HS-5 (cell line): ENCODE measurements at places on chromosomes 1 and 21.

DNA sequence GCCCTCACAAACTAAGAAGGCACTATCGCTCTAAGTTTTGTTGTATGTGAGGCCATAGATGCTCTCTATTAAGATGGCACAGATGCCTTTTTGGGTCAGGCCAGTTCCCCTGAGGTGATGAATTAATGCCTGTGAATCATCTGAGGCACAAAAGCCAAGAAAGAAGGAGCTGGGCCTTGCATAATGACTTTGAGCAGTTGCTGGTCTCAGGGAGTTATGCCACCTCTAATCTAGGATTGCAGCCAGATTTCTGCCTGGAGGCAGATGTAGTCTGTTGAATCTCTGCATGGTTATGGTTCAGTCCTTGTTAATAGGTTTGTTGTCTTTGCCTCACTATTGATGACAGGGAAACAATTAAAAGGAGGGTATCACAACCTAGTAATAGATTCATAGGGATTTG, 168.1 kb upstream of the CHRM3 start:
- DNase-seq, result no peak

GRCh38 chr1:25648681-25649440, 32.3 kb downstream of the MAN1C1 start:
- DNase-seq, result no peak

- no peak for DNase-seq
Measured at GRCh38 chr1:1084372-1085170, 10.5 kb upstream of the RNF223 start.

DNA sequence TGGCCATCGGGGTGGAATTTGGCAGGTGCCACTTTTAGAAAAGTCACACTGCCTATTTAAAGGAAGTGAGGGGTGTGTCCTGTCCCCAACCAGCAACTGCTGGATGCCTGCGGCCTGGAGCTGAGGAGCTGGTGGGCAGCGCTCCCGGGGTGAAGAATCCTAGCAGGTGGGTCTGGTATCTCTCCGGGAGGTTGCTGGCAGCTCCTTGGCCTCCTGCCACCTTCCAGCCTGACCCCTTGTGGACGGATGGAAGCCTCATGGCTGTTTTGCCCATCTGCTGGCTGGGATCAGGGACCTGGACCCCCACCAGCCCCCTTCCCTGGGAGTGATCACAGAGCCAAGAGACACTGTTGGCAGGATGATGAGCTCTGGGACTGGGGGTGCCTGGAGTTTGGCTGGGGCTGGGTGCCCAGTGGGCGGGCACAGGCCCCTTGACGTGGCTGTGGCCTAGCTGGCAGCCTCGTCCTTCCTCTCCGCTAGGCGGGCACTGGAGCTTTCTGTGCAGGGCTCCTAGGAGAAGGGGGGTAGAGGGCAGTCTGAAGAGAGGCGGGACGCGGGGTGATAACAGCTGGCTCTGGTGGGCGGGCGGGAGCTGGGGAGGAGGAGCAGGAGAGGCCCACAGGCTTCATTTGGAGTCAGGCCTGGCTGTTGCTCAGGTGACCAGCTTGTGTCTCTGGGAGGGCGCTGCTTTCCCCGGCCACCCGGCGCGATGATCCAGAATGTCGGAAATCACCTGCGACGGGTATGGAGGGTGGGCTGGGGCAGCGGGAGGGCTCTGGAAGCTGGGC, at the start of gene ACOT11:
TSS of gene ACOT11 (plus strand) at position 628 of the 788 bp plus-strand sequence. CDS start at position 710, 82 bp downstream.
- DNase-seq, result no peak

DNA sequence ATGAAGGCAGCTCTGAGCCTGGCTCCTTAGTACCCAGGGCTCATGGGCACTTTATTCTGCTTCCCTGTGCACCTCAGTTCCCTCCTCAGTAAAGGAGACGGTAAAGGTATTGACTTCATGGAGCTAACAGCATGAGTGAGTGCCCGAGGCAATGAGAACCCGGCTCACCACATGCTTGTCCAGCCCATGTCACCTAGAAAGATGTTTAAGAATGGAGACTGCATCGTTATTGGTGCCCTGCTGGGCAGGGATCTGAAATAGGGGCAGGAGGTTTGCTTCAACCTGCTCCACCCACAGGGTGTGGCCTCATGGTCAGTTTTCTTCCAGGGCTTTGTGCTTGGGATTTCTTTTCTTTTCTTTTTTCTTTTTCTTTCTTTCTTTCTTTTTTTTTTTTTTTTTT, 7.0 kb upstream of the KCNE1 start:
- DNase-seq, result no peak

DNA sequence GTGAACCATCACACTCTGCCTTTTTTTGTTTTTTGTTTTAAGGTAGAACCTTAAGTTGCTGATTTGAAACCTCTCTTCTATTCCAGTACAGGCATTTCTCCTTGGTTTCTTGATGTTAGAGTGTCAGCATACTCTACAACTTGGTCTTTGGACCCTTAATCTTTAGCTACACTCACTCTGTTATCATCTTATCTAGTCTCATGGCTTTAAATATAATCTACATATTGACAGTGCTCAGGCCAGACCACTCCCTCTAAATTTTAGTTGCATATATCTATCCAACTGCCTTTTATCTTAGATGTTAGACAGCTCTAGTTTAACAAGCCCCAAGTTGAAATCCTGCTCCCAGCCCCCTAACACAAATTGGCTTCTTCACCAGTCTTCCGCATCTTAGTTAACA, 22.1 kb downstream of the NME7 start:
- DNase-seq, result no peak
